ENCODE measurements at places on chromosomes 12 and 14.

GRCh38 chr12:12755923-12756322, 29.5 kb upstream of the APOLD1 start:
- no peak for DNase-seq

DNA sequence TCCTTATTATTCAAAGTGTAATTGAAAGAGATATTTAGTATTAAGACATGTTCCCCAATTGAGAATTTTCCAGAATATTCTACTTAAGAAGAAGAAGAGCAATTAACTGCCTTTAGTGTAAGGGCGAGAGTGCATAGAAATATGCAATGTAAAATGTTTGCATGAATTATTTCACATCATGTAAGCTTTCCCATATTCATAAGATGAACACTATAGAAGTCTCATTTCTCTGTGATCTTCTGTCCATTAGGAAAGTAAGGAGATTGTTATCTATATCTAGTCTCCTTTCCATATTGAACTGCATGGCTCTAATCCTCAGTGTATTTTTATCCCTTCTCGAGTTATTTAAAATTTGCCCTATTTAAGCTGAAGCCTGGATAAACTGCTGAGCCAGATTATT, 17.1 kb upstream of the FGD4 start:
- no peak for DNase-seq

- no peak for DNase-seq
Observed at GRCh38 chr14:39683691-39684260, 251.5 kb upstream of the FBXO33 start.

GRCh38 chr12:6894321-6894720, 10.3 kb upstream of the LRRC23 start:
- no peak for DNase-seq

DNA sequence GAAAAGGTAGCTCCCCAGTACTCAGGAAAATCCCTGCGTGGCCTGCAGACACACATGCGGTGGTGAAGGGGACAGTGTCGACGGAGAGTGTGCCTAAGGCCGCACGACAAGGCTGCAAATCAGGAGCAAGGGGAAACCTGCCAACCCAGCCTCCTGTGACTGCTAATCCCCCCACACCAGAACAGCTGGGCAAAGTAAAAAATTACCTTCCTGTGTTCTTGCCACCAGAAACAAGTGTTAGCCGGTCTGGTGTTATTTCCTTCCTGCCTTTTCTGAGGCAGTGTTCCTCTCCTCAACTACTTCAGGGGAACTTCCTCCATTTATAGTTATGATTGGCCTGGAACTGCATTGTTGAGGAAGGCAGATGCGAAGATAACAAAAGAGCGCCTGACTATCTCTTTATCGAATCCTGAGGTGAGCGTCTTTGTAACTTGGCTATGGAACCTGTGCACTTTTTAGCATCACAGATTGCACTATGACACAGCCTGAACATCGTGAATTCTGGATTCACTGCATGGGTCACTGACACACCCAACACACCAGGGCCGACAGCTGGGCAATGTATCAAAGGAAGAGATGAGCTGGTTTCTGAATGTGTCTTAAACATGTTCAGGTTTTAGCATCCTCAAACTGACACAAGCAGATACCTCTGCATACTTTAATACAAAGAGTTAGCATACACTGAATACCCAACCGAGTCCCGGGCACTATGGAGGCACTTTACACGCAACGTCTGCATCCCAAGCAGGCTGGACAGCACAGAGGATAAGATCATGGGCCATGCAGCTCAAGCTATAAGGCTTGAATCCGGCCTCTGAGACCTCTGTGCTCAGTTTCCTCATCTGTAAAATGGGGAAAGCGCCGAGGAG, 28.9 kb downstream of the SLC15A4 start:
- no peak for DNase-seq

GRCh38 chr12:49552425-49552824, 13.6 kb downstream of the KCNH3 start:
- no peak for DNase-seq

GRCh38 chr12:99147130-99147529, 500.4 kb upstream of the GARIN6 start:
- DNase-seq: no peak

GRCh38 chr14:55604900-55605418, 25.0 kb downstream of the KTN1 start:
- DNase-seq: no peak

DNA sequence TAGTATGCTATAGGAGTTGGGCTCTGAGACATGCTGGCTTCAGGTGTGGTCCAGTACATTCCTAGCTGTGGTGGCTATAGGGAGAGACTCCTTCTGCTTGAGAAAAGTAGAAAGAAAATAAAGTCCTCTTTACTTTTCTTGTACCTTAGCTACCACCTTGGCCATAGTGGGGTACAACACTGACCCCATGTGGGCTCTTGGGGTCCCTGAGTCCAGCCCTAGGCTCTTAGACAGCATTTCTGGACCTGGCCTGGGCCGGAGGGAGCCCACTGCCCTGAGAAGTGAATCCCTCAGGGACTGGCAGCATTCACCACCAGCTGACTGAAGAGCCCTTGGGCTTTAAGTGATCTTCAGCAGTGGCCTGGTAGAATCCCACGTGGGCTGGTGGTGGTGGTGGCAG, 143.1 kb downstream of the SYT10 start:
- DNase-seq: no peak

DNA sequence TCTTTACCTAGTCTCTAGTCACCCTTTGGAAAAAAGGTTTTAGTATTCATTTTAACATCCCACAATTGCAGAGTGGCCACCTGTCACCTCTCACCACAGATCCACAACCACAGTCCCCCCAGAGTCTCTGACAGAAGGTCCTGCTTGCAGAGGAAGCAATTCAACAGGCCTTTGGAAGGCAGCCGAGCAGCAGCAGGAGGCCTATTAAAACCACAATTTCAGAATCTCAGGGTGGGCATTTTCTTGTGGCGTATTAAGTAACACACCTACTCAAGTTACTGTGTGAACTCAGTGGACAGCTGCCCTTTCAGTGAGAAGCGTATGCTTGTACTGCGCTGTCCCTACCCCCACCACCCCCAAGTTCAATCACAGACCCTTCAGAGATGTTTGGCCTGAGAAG, 234.0 kb upstream of the HMGA2 start:
- no peak for DNase-seq

- no peak for DNase-seq
Observed at GRCh38 chr14:38808734-38809455, 294.1 kb downstream of the SEC23A start.

DNA sequence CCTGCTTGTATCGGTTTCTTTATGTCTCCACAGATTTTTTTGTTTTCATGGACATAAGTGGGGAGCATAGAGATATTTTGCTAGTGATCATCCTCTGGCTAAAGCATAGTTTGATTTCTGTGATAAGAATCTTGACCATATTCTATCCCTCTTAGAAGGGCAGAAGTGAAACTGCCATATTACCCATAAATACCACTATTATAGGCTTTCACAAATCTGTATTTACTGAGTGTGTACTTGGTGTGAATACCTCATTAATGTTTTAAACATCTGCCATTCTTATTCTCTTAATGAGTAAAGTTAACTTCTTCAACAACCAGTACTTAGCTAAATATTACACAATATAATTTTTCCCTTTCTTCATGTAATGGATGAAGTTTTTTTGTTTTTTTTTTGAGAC, 16.1 kb downstream of the WNK1 start:
- no peak for DNase-seq

- peak; percentile 74 for DNase-seq
Observed at GRCh38 chr12:10212739-10213131, at the start of gene GABARAPL1. GABARAPL1 (plus strand) TSS chr12:10212877; CDS start chr12:10213130, 253 bp downstream.

- DNase-seq: no peak
Observed at GRCh38 chr12:122023339-122024131, 1.9 kb downstream of the BCL7A start.

DNA sequence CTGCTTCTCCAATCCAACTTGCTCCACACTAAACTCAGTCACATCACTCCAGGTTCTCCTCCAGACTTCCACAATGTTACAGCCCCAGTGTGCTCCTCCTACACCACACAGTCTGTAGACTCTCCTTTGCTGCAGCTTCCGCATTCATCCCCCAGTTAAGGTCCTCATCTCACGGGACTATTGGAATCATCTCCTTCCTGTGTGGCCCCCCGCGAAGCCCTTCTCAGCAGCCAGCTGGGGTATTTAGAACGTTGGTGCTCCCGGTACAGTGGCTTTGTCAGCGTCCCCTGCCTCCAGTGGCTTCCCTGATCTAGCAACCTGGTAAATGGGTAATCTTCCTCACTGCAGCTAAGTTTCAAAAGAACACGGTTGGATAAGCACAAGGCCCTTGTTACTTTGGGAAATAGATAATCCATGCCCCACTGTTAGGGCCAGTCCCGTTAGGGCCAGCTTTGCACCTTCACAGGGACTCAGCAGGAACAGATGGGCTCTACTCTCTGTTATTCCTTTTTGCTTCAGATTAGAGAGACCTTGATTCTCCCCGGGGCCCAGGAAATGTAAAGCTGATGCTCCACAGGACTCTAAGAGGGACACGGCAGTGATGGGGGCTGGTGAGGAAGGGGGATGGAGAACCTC, 823 bp upstream of the TSPAN11 start:
- no peak for DNase-seq

DNA sequence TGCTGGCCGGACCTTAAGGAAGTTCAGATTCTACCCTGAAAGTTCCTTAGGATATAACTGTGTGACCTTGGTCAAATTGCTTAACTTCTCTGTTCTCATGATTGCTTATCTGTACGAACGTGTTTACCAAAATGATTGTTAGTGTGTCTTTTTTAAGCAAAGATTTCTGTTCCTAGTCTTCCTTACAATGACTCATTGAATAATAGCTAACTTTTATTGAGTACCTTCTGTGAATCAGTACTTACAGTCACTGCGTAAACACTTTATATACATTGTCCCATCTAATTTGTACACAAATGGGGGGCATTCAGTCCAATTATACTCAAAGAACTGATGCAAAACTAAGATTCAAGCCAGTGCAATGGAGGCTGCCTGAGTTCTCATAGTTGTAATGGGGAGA, 4.2 kb upstream of the TMEM30B start:
- no peak for DNase-seq

- no peak for DNase-seq
Observed at GRCh38 chr14:52481864-52482263, 70.4 kb downstream of the TXNDC16 start.

GRCh38 chr12:3809357-3810015, 56.6 kb upstream of the CRACR2A start:
- DNase-seq: no peak

GRCh38 chr12:106646472-106646871, 63.7 kb downstream of the RFX4 start:
- DNase-seq: no peak

DNA sequence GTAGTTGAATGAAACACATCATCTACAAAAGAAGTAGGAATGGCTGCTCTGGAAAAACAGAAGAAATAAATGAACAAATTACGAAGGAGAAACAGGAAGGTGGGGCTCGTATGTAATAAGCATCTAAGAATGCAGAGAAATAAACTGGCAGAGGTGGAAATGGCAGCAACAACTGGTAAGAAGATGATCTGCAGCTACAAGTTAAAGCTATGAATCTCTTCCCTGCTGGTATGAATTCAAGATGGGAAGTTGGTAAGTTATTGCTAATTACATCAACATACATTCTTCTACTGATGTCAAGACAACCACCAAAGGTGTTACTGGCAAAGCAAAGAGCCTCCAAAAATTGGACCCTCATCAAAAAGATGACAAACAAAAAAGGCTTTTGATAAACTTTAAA, 59.8 kb downstream of the HECTD4 start:
- DNase-seq: no peak

GRCh38 chr14:89078021-89078795, 253.8 kb downstream of the TTC8 start:
- no peak for DNase-seq

DNA sequence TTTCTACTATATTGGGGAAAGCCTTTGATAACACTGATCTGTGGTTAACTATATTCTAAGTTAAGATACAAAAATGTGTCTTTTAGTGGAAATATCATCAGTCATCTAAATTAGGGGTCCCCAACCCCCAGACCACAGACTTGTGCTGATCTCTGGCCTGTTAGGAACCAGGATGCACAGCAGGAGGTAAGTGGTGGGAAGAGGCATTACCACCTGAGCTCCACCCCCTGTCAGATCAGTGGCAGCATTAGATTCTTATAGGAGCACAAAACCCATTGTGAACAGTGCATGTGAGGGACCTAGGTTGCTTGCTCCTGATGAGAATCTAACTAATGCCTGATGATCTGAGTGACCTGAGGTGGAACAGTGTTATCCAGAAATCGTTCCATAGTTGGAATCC, 28.3 kb upstream of the LIN7A start:
- no peak for DNase-seq

DNA sequence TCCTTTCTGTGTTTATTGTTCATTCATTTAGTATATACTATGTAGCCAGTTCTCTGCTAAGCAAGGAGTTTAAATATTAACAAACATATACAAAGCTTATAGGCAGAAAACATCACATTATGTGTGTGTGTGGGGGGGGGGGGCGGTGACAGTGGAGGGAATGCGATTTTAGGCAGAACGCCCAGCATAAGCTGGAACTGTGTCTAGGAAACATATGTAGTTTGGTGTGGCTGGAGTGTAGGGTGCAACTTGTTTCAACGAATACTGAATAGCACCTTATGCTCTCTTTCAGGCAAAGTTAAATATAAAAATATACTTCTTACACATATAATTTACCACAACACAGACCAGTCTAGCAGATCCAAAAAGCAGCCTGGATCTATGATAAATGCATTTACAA, 980.6 kb downstream of the SLC6A15 start:
- no peak for DNase-seq

Measured in activated gamma-delta T cell treated with anti-CD3 and anti-CD28 coated beads, Interleukin-2, amount 50 U/mL, for 16 hours (primary cell).